ENCODE measurements at places on chromosomes 2 and 18.

DNA sequence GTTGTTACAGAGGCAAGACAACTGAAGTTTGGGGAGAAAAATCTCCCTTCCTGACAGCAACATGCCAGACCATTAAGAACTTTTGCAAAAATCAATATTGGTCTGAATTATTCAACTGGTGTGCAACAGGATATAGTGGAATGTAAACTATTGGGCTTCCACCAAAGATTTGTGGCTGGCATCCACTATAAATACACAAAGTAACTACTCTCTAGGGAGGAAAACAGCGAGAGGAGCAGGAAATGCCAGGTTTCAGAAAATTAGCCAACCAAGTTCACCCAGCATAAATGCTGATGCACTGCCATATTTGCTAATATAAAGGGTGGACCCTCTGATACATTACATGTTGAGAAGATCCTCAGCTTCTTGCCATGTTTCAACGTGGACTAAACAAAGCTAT, 267.6 kb upstream of the LYPD1 start:
- no peak for DNase-seq

DNA sequence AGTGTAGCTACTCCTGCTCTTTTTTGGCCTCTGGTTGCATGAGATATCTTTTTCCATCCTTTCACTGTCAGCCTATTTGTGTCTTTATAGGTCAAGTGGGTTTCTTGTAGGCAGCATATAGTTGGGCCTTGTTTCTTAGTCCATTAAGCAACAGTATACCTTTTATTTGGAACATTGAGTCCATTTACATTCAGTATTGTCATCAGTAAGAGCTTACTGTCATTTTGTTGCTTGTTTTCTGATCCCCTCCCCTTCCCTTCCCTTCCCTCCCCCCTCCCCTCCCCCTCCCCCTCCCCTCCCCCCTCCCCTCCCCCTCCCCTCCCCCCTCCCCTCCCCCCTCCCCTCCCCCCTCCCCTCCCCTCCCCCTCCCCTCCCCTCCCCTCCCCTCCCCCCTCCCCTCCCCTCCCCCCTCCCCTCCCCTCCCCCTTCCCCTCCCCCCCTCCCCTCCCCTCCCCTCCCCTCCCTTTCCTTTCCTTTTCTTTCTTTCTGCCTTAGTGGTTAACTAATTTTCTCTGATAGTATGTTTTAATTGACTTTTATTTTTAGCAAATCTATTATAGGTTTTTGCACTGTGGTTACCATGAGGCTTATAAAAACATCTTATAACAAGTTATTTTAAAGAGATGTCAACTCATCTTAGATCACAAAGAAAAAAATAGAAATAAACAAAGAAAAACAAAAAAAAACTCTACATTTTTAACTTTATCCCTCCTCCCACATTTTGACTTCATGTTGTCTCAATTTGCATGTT, 13.2 kb upstream of the DCDC2C start:
- DNase-seq, result no peak

DNA sequence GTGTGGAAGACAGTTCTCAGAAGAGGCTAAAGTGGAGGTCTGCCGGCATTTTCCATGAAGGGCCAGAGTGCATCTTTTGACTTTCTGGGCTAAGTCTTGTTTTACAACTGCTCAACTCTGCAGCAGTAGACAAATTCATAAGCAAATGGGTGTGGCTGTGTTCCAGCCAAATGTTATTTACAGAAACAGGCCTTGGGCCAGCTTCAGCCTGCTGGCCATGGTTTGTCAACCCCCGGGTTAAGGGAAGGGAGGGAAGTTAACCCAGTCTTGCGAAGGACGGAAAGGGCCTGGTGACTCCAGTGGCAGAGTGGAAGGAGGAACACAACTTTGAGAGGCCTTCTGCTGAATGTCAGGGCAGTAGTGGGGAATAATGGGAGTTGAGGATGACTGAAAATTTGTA, 34.3 kb upstream of the NCKAP5 start:
- no peak for DNase-seq

DNA sequence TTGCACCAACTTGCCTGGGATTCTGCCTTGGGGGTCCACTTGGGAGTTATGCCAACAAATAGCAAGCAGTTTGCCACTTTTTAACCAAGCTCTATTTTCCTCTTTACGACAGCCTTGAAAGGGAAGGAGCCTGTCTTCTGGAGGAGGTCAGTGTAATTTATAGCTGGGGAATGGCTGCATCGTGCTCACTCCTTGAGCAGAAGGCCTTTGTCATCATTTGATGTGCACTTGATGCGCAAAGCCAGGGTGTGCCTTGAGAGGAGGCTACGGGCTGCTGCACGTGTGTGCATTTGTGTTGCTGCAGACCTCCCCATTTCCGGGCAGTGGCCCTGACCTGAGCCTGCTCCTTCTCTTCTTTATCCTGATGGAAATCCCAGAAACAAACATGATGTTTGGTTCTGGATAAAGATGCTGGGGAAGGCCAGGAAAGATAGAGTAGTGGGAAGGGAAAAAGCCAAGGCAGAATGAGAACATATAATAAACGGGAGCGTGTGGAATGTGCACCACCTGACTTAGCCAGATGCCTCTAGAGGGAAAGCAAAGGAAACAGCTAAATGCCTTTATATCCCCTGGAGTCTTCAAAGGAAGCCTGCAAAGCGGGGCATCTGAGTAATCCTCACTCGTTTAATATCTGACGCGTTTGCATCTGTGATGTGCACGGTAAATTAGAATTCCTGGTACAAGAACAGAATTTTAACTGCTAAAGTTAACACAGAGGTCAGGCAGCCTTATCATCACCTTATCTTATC, 68.3 kb upstream of the ZNF521 start:
- no peak for DNase-seq

DNA sequence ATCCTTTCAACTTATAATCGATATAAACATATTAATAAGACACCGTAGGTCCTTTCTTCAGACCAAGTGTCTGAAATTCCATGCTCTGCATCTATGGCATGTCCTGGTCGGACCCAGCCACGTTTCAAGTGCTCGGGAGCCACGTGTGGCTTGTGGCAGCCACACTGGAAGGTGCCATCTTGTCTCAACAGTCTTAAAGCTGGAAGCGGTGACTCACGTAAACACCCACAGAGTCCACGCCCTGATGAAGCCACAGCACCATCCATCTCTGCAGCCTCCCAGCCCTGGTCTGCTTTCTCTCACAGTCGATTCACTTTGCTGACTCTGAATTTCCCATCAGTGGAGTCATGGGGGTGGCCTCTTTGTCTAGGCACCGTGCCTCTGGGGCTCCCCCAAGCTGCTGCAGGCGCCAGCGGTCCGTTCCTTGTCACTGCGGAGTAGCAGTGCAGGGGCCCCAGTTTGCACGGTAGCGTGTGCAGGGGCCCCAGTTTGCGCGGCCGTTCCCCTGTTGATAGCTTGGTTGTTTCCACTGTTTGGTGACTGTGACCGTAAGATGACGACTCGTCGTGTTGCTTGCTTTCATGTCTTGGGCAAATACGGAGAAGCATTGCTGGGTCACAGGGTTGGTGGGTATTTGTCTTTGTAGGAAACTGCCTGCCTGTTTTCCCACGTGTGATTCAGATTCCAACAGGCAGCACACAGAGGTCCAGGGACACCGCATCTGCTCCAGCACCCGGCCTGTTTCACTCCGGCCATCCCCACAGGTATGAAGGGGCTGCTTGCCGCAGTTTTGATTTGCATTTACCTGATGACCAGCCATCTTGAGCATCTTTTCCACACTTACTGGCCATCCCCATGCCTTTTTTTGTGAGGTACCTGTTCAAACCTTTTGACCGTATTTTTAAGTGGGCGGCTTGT, 240.3 kb downstream of the HDAC4 start:
- DNase-seq, result no peak

DNA sequence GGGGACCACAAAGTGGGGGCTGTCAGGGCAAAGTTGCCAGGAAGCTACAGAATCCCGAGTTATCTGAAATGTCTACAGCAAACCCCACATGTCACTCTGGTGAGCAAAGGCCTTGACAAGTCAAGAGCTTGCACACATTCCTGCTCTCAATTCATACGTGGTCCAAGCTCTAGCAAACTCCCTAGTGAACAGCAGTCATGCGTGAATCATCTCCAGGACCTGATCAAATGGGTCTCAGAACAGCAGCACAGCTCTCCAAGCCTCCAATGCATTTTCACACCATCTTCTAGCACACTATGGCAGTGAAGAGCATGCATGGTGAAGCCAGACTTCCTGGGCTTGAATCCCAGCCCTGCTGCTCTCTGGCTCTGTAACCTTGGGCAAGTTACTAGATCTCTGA, 68.5 kb downstream of the MYO5B start:
- no peak for DNase-seq

DNA sequence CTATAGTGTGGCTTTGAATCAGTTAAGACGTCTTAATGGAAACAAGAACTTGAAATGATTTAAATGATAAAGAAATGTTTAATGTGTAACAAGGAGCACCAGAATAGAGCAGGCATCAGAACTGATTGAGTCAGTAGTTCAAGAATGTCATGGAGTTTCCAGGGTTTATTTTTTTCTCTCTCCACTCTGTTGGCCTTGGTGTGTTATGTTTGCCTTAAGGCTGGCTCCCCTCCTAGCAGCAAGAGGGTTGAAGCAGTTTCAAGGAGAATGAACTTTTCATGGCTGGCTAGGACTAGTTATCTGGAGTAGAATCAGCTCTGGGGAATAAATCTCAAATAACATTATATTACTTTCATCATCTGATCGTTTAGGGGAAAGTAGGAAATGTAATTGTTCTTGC, 13.4 kb upstream of the GLS start:
- DNase-seq, result no peak

GRCh38 chr2:223247136-223247535, 195.1 kb downstream of the KCNE4 start:
- DNase-seq, result no peak

- no peak for DNase-seq
Measured at GRCh38 chr2:12759248-12759647, 42.5 kb downstream of the TRIB2 start.

DNA sequence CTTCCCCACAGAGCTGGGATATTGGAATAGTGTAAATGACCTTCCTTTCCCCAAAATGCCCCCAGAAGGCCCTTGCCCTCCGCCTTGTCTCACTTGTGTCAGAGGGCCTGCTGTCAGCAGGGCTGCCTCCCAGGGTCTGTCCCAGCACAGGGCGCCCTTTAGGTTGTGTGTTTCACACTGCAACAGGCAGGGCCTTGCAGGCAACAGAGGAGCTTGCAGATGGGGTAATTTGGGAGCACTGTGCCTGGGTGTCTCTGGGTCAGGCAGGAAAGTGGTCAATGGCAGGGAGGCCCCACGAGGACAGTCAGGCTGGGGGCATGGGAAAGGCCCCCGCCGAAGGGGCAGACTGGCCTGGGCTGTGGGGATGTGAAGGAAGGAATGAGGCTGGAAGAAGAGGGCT, 130.7 kb downstream of the ASB1 start:
- no peak for DNase-seq

DNA sequence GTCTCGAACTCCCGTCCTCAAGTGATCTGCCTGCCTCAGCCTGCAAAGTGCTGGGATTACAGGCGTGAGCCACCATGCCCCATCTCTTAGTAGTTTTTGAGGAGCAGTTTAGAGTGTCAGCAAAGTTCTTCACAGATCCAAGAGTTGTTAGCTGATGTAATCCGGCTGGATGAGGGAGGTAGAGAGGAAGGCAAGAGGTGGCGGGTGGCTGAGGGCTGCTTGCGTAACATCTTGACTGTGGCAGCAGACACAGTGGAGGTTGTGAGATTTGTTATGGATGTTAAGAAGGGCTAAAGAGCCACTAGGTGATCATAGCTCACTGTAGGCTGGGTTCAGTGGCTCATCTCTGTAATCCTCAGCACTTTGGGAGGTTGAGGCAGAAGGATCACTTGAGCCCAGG, 19.5 kb upstream of the FAM136A start:
- no peak for DNase-seq

- no peak for DNase-seq
Measured at GRCh38 chr18:63306249-63306648, 13.3 kb downstream of the BCL2 start.

DNA sequence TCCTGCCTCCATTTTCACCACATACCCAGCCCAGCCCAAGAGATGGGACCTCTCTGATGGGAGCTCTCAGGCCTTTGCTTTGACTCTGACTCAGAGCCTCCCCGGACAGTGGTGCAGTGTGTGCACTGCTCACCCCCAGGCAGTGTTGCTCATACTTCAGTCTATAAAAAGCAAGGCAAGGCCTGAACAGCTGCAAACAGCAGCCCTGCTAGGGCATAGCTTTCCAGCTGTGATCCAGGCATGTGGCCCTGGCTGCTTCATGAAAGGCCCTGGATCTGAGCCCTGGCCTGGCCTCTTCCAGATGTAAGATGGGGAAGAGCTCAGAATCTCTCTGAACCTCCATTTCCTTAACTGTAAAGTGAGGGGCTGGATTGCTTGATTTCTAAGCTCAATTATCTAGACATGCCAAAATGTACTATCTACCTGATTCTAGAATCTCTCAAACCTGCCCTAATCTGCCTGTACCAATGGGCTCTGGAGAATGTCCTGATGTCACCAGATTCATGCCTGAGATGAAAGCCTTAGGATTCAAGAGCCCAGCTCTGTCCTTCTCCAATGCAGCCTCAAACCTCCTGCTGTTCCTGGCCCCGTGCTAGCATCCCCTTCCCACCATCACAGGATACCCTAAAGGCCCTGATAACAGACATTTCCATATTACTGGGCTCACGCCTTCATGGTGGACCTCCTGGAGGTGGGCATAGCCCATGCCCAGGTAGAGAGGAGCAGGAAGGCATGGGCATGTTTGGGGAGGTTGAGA, 206.9 kb downstream of the ARL4C start:
- DNase-seq, result no peak

- no peak for DNase-seq
Measured at GRCh38 chr2:15313657-15314056, 247.5 kb downstream of the NBAS start.

DNA sequence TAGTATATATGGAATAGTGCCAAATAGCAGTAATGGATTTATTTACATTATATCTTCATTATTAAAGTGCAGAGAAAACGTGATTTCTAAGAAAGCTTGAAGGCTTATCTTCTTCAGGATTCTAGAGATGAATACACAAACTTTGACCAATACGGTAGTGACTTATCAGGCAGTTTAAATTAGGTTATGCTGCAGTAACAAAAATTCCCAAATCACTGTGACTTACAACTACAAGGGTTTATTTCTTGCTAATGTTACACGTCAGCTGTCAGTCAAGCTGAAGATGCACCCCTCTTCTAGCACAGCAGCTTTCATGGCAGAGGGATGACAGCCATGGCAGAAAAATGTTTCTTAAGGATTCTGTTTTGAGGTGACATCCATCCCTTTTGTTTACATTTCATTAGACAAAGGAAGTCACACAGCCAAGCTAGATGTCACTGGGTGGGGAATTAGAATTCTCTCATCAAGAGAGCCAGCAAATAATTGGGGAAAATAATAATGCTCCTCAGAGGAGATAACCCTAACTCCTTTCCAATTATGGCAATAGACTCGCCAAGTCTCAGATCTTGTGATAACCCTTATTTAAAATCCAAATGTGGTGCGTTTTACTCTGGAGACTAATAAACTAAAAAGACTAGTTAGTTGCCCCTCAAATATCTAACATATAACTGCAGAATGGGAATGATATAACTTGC, 268.3 kb upstream of the CYP26B1 start:
- DNase-seq, result no peak

- no peak for DNase-seq
Measured at GRCh38 chr2:241802421-241803318, 6.3 kb upstream of the NEU4 start.

GRCh38 chr2:99481941-99482340, 7.9 kb downstream of the REV1 start:
- no peak for DNase-seq

All from neural crest cell (in vitro differentiated cells).